ENCODE measurements at places on chromosomes 2 and 18.
A peak's percentile ranks its signal among the peaks of the same experiment; 100 is the strongest.

GRCh38 chr2:133457861-133458260 lies 110.4 kb downstream of the NCKAP5 start:
- DNase-seq, result no peak

DNA sequence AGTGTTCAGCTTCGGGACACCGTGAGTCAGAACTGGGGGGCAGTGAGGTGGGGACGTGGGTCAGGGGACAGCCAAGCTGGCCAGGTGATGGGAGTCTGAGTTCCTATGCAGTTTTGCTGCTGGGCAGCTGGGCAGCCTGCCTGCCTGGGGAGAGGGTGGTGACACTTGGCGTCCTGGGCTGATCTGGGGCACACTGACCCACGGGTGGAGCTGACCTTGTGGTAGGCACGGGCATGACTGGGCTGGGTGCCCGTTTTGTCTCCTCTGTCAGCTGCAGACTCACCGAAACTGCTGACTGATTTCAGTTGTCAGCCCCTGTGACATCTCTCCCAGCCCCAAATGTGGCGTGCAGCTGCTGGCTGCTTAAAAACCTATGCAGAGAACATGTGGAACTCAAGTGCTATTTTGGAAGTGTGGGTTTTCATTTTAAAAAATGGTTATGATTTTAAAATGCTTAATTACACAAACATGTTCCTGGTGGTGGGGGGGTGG lies 32.6 kb upstream of the E2F6 start:
- DNase-seq, result no peak

GRCh38 chr2:1823187-1824169 lies 79.2 kb upstream of the PXDN start:
- no peak for DNase-seq

GRCh38 chr2:30218814-30219213 lies 12.5 kb upstream of the LBH start:
- DNase-seq, result no peak

DNA sequence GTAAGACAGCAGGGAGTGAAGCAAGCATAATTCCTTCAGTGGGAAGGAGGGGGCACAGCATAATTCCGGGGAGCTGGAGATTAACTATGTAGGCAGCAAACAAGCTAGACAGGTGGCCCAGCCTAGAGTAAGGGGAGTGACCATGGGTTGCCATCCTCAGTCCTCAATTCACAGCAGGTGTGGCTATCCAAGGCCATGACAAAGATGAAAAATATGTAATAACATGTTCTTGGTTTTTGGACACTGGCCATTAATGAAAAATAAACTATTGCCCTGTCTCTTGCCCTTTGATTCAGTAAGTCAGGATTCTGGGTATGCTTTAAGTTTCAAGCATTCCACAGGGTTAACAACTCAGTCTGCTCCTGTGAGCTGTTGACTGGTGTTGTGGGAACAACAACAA lies 65.0 kb downstream of the CYP1B1 start:
- DNase-seq, result no peak

DNA sequence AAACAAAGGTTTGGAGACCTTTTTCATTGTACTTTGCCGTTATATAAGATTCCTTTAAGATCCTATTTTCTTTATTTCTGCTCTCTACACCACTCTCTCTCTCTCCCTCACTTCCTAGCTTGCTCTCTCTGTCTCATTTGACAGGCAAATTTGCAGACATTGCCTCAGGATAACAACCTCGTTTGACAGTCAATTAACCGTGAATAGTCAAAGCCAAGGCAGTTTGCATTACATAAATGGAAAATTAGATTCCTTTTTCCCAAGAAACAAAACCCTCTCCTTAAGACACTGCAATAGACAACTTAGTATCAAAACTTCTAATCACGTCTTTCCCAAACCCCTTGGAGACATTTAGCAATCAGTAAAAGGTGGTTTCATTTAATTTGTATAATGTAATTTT lies 7.4 kb downstream of the SKOR2 start:
- DNase-seq, result no peak

DNA sequence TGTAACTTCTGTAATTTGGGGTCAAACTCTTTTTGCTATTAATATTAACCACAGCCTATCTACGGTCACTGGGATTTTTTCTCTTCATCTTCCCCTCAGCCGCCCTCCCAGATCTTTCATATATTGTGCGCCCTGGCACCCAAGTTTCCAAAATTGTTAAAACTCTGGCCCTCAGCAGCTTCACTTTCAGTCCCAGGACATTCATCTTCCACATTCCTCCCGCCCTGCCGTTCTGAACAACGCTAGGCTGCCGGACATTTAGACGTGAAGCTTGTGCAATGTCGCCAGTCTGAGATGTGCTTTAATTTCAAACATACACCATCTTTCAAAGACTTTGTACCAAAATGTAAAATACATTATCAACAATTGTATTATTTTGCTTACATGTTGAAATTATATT lies 1.8 kb upstream of the TMEM18 start:
- DNase-seq, result no peak

DNA sequence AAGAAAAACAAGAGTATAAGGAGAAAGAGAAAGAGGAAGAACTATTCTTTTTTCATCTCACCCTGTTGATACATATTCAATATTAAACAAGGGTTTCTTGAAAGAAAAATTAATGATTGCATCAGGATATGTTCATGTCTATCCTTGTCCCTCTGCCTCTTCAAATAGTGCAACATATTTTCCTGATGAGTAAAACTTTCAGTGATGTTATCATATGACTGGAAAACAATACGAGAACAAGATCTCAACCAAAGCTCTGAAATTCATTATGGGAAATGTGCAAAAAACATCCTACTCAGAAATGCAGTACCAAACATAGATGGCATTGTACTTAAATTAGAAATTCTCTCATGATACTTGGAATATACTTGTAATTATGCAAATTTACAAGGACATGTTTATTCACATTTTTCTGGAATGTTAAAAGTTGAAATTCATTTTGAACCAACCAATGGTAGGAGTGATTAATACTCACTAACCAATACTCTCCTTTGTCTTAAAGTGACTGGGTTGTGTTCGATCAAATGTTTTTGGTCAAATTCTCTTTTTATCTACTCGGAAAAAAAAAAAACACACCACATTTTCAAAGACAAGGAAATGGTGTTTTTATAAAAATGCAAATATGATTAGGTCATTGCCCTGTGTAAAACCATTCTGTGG lies 148.9 kb upstream of the GULP1 start:
- no peak for DNase-seq

DNA sequence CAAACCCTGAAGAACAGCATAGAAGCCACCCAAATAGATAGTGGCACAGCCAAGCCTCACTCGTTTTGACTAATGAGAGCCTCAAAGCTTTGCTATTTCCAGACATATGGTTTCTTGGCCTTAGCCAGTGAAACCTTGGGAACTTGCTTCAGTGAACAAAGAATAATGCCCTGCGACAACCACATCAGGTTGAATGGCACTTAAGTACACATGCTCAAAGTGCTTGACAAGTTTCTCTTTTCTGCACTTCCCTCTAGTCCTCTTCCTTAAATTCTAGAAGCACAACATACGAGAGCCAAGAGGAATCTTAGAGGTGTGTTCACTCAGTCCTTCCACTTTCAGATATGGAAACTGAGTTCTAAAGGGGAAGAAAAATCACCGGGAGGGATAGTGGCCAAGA lies 258.3 kb downstream of the HAUS1 start:
- no peak for DNase-seq

DNA sequence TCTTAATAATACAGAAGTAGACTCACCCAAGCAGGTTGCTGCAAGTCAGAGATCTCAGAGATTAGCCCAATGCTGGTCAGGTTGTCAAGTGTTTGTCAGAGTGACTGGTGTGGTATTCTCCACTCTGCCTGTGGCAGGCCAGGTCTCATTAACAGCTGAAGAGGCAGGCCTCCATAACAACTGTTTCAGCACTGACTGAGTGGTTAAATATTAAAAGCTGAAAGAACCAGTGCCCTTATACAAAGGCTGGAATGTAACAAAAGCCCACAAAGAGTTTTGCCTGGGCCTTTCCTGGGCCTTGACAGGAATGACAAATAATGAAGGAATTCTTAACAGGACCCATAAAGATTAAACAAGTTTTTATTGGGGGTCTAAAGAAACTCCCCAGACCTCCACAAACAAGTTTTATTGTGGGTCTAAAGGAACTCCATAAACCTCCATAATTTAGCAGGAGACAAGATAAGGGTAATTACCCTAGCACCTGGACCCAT lies 26.8 kb downstream of the SULT1C2 start:
- no peak for DNase-seq

GRCh38 chr2:134679745-134680144 lies 39.1 kb downstream of the TMEM163 start:
- no peak for DNase-seq

DNA sequence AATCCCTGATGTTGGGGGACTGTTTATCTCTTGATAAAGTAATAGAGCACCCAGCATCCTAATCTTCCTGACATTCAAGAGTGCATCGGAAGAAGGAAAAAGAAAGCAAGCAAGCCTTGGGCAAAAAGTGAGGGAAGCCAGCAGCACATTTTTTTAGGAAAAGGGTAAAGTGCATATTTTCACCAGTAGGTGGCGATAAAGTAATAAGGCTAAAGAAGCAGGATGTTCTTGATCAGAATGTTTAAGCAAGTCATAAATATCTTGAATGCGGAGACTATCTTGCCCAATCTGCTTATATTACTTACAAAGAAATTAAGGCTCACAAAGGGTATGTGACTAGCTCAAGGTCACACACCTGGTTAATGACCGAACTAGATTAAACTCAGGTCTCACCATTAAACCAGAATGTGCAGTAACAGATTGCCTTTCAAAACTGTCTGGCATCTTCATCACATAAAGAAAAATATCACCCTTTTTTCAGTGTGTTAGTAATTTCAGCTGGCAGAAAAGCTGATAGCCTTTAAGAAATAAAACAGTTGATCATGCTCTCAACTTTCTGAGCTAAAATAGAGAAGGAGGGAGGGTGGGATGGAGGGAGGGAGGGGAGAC lies 83.8 kb downstream of the VIT start:
- no peak for DNase-seq

GRCh38 chr2:159204381-159205144 lies 81.9 kb downstream of the WDSUB1 start:
- no peak for DNase-seq

DNA sequence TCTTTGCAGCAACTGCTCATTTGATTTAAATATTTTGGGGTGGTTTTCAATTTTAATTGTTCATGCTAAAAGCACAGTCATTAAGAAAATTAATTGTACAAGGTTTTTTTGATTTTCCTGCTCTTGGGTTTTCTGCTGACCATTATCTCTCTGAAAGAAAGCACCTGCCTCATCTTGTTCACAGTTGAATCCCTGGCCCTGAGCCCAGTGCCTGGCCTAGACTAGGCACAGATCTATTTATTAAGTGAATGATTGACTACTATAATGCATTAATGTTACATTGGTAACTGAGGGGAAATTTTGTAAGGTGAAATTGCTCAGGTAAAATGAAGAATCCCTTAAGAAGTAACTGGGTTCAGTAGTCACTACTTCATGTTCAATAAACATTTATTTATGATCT lies 22.0 kb downstream of the IL1RL2 start:
- DNase-seq, result no peak

GRCh38 chr2:237744613-237745249 lies 53.8 kb upstream of the RBM44 start:
- DNase-seq, result peak; percentile 63

DNA sequence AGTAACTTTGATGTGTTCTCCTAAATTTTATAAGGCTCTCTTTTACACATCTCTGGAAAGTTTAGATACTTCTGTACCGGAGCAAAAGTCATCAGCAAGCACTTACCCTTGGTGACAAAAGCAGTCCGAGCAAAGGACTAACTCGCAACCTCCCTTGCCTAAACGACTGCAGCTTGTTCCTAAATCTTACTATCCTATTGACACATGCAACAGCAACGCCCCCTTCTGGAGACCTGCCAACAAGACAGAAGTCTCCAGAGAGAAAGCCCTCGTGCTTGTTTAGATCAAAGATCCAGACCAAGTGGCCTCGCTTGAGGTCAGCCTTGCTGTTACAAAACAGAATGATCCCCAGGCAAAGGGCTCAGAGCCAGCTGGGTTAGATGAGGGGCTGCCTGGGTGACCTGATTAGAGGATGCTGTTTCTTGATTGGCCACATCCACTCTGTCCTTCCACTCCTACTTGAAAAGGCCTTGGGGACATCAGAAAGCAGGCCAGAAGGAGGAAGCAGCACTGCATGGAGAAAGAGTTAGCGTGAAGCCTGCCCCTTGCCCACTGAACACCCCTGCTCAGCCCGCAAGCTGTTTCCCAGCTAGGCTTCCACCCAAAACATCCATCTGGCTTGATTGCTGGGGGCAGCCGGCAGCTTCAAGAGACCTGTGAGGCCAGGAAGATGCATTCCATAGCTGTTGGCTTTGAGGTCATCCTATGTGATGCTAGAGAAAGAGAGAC lies 94.3 kb downstream of the HNRNPLL start:
- DNase-seq, result peak; percentile 83

- no peak for DNase-seq
These were observed 153.2 kb upstream of the ETAA1 start for GRCh38 chr2:67243919-67244318.
